Right renal pelvis (tissue), 4 donors: ENCODE measurements at places on chromosomes 1 and 21.

DNA sequence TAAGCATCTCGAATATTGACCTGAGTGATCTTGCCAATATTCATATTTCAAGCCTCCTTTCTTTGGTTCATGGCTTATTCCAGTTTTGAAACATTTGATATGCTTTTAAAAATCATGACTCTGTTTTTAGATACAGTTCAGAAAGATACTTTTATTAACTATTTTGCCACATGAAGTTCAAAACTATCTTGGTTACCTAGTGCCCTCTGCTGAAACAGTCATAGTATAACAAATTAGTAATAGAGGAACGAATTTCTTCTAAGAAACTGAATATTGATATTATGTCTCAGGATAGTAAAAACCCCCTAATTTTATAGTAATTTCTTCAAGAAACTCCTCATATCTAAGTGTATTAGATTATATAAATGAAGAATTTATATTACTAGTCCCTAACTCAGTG is 52.6 kb upstream of the RC3H1 start:
- DNase-seq, result no peak

DNA sequence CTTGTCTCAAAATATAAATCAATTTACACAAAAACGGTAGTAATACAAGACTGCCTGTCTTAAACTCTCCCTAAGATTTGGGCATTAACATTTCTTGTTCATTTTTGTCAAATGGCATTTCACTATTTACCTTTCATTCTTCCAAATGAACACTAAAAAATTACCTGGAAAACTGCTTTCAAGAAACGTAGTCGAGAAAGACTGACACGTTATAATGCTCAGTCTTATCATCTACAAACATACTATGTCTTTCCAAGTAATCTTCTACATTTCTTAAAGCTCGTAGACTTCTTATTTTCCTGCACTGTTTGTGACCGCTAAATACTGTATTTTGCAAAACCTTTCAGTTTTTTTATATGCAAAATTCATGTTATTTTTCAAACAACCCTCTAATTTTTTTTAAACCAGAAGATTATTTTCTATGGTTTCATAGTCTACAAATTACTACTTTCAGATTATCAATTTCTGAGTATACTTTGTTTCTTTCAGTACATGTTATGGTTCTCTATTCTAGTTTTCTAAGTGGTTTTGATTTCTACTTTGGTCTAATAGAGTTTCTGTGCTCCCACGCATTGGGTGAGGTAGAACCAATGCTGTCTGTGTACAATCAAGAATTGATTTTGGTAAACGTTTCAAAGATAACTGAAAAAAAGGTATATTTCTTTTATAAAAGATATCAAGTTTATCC is 336.4 kb downstream of the SMYD3 start:
- DNase-seq, result no peak

GRCh38 chr1:70142075-70142474 is 63.3 kb downstream of the LRRC40 start:
- DNase-seq, result no peak

- no peak for DNase-seq
These were observed 1.6 kb upstream of the OR2M5 start for GRCh38 chr1:248143311-248143710.

GRCh38 chr1:36133484-36133883 is 8.5 kb upstream of the COL8A2 start:
- no peak for DNase-seq

DNA sequence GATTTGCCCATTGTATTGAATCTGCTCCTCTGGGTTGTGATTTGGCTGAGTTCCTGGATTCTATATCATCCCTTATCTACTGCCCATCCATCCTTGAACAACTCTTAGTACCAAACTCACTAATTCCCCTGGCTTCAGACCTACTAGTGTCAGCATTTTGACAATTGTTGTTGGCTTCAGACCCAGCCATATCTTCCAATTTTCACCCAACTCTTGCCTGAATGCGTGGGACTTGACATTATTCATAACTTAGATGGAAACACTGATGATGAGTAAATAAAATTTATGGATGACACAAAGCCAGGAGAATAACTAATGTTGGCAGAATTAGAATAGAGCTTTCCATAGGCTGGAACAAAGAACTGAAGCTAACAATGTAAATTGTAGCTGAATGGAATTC is 27.3 kb upstream of the EDEM3 start:
- no peak for DNase-seq

- DNase-seq, result no peak
These were observed 262.5 kb upstream of the ZP4 start for GRCh38 chr1:238153253-238153652.
